ENCODE measurements at places on chromosomes 6 and 20.
A peak's percentile ranks its signal among the peaks of the same experiment; 100 is the strongest.

DNA sequence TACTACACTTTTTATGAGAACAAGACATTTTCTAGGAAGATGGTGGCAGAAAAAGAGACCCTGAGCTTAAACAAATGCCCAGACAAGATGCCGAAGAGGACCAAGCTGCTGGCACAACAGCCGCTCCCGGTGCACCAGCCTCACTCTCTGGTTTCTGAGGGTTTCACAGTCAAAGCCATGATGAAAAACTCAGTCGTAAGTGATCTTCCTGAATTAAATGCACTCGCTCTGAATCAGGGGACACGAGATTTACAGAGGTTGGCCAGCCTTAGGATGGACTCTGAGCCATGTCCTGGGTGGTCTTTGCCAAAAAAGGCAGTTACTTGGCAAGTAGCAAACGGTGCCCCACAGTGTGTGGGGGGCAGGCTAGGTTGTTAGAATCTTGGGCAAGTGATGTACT is 423 bp downstream of the PACRG start:
- DNase-seq, result no peak

GRCh38 chr6:64123761-64124633 is 488.4 kb downstream of the PHF3 start:
- no peak for DNase-seq

DNA sequence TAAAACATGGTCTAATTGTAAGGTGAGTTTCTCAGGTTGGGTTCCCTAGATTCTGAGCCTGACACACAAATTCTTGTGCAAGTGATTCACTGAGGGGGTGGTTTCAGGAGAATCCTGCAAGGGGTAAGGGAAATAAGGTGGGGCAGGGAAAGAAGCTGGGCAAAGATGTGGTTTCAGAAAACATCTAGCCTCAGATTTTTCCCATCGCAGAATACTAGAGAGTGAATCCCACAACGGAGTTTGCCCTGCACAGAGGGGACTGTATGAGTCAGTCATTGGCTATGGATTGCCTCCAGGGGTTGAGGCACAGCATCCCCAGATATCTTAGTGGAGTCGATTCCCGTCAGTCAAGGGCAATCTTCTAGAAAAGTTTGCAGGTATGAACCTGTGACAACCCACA is 65.2 kb downstream of the PRL start:
- DNase-seq, result no peak

GRCh38 chr20:11338496-11339306 is 579.0 kb upstream of the BTBD3 start:
- DNase-seq, result no peak

GRCh38 chr6:101296169-101296960 is 97.1 kb upstream of the GRIK2 start:
- DNase-seq, result no peak

DNA sequence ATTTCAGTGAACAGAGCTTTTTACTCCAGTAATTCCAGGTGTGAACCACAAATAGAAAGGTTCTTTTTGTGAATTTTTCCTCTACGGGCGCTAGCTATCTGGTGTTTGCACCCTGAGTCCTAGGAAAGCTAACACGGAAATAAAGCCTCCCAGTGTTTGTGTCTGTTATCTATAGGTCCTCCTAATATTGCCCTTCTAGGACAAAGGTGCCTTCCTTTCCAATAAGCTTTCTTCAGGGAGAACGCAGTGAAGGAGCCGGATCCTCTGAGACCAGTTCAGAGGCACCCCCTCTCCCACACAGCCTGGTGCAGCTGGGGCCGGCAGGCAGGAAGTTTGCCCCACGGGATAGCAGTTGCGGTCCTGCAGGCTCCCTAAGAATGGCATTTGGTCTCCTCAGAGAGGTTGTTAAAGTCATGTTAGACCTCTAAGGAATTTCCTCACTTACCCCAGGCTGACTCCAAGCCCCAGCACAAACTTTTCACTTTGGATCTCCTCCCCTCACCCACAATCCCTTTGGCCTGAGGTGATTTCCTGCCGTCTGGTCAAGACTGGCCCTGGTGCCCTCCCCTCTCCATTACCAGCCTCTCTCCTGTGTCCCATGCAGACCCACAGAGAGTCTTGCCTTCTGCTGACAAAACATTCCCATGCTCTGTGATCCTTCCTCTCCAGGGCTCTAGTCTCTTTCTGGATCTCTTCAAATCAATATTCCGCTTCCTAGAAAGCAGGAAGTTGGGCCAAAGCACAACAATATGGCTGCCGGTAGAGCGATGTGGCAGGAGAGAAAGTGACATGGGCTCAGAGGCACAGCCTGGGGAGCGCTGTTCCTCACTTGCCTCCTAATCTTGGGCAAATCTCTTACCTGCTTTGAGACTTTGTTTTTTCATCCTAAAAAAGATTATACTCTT is 126.0 kb downstream of the MOXD1 start:
- no peak for DNase-seq

DNA sequence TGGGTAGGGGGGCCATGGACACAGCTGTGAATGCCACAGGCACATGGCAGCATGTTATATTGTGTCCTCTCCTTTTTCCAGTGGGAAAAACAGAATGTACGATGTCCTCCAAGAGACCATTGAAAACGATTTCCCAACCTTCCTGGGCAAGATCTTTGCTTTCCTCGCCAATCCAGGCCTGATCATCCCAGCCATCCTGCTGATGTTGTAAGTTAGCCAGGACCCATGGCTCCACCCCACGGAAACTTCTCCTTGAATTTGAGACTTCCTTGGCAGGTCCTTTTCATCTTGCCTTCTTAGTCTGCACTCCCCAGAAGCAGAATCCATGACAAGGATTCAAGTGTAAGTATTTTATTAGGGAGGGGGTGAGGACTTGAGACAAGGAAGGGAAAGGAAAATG is 28.2 kb upstream of the NOP56 start:
- no peak for DNase-seq

DNA sequence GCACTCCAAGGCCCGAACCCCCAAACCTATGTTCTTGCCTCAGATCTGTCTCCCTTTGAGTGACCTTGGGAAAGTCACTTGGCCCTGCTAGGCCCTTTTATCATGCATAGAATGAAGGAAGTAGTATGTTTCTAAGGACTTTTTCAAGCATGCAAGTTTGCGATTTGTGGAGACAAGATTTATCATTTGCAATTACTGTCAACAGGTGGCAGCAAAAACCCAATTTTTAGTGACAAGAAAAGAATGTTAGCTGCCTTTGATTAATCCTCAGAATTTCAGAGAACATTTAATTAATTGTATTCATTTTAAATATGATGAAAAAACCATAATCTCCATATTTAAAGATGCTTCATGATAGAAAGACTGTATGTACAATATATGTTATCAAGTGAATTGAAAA is 28.3 kb upstream of the PREP start:
- DNase-seq, result no peak

GRCh38 chr6:53437557-53438202 is 88.9 kb upstream of the ELOVL5 start:
- DNase-seq, result no peak

GRCh38 chr6:134936931-134937330 is 13.0 kb downstream of the ALDH8A1 start:
- DNase-seq, result no peak

- DNase-seq, result no peak
These were observed 1.1 kb downstream of the TBXT start for GRCh38 chr6:166166314-166167257.

- no peak for DNase-seq
These were observed 555.6 kb downstream of the KIF16B start for GRCh38 chr20:16017656-16018055.

- peak; percentile 16 for DNase-seq
These were observed 15.1 kb downstream of the ACSS1 start for GRCh38 chr20:25042531-25043498.

GRCh38 chr6:83071707-83072106 is 4.2 kb downstream of the DOP1A start:
- DNase-seq, result no peak

- DNase-seq, result no peak
These were observed 270 bp downstream of the PLEKHG1 start for GRCh38 chr6:150600010-150600300.

DNA sequence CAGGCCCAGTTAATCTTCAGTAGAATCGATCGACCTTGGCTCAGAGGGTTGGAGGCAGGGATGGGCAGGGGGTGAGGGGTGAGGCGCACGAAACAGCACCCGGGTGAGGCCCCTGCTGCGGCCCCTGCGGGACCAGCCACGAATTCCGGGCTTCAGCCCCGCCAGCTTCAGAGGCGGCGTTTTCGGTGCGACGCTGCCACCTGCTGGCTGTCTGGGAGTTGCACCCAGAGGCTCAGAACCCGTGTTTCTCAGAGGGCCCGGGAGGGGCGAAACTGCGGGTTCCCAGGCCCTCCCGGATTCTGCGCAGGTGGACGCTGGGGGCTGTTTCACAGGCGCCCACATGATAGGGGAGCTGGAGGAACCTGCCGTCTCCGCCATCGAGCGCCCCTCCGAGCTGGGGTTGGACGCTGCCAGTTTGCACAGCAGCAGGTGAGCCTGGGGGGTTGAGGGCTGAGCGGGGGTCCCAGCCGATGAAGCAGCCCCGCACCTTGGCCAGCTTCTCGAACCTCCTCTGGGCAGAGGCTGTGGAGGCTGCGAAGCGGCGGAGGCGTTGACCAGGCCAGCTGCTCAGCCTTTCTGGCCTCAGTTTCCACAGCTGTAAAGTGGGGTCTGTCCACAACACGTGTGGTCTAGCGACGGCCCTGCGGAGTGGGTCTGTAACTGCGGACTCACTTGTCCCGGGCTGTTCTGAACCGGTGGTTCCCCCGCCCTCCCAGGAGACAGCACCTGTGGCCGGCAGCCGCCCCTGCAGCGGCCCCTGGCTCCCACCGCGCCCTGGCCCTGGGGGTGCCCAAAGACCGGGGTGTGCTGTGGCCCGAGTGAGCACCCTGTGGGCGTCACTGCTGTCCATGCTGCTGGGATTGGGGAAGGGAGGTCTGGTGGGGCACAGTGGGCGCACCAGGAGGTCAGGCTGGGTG is 2.5 kb upstream of the BHLHE23 start:
- peak; percentile 62 for DNase-seq

DNA sequence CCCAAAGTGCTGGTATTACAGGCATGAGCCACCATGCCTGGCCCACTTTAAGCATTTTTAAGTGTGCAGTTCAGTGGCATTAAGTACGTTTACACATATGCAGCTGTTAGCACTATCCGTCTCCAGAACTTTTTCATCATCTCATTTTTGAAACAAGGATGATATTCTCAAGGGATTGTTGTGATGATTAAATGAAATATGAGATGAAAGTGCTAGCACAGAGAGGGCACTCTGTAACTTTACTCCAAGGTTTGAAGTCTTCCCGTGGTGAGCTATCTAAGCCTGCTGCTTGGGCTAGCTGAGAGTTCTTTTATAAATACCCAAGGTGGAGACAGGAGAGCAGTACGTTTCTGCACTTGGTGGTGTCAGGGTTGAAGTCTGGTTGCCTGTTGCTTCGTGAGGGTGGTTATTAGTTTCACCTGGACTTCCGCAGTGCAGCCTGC is 6.6 kb downstream of the TM9SF4 start:
- no peak for DNase-seq

- no peak for DNase-seq
These were observed 8.8 kb upstream of the ULBP2 start for GRCh38 chr6:149933036-149933435.

- DNase-seq, result no peak
These were observed 636.6 kb upstream of the MMS22L start for GRCh38 chr6:97919631-97920030.

DNA sequence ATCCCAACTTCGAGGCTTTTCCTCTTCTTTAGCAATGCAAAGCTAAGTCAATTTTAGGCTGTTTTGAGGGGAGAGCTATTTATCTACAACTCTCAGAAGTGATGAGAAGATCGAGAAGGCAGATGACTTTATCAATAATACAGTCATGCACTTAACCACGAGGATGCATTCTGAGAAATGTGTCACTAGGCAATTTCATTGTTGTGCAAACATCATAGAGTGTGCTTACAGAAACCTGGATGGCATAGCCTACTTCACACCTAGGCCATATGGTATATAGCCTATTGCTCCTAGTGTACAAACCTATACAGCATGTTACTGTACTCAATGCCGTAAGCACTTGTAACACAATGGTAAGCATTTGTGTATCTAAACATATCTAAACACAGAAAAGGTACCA is 66.6 kb downstream of the PRND start:
- no peak for DNase-seq

DNA sequence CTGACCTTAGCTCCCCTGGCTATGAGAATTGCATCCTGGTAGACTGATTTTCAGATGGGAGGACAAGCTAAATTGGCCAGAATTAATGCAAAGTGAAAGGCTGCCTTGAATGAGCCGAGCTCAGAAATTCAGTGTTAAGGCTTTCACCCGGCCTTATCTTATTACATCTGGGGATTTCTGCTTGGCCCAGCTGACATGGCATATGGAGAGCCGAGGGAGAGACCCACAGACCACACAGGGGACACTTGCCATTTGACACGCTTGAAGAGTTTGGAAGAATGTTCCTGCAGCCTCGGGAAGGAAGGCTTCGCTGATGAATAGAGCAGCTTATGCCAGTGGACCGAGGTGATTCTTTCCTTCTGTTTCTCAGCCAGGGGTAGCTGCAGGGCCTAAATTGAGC is 9.0 kb downstream of the MOCS3 start:
- no peak for DNase-seq

GRCh38 chr20:2745936-2746635 is 53.5 kb downstream of the EBF4 start:
- DNase-seq, result no peak

- DNase-seq, result no peak
These were observed 1.2 kb downstream of the POU5F1 start for GRCh38 chr6:31169123-31169857.

GRCh38 chr6:109795994-109796555 is 105.0 kb downstream of the FIG4 start:
- DNase-seq, result no peak

GRCh38 chr6:5072440-5072839 is 12.7 kb upstream of the PPP1R3G start:
- DNase-seq, result no peak

DNA sequence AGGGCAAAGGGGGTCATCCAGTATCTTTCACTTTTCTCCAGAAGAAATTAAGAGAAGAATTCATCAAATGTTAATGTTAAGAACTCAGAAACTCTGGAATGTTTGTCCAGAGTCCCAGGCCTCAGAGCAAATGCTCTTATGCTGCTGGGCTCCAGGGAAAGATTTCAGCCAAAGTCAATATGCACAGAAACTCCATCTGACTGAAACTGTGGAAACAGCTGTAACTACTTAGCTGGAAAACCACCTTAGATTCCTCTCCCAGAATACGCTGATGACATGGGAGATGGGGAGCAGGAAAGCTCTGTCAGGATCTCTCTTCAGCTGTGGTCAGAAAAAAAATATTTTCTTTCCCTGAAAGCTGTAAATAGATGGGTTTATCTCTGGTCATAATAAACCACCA is 559.6 kb downstream of the RFPL4B start:
- DNase-seq, result no peak

DNA sequence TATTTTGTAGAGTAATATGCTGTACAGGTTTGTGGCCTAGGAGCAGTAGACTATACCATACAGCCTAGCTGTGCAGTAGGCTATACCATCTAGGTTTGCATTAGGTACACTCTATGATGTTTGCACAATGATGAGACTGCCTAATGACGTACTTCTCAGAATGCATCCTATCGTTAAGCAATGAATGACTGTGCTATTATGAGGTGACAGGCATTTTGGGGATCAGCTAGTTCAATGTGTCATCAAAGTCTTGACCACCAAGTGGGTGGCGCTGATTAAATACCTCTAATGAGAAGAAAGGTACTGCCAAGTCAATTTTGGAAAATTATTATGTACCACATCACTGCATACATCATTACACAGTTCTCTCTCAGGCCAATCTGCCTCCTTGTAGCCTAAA is 190.2 kb downstream of the BACH2 start:
- no peak for DNase-seq
